ENCODE measurements at places on chromosomes 5 and 9. TPM values are rescaled to one million over a fixed set of nuclear protein-coding genes. Genes with fewer than 3 reads are reported as not detected.

The ARHGEF28 gene
- 35.2 TPM for total RNA-seq

The ZMYND19 gene
- total RNA-seq = 23.9 TPM

The SMIM27 gene
- 11.5 TPM for total RNA-seq

The PCDHA4 gene
- not detected for total RNA-seq

The EFNA5 gene
- 50.2 TPM for total RNA-seq

The LRRC19 gene
- total RNA-seq = not detected

The CDC25C gene
- total RNA-seq = 21.5 TPM

The TICAM2 gene
- not detected for total RNA-seq

The SPINK1 gene
- not detected for total RNA-seq

The PHAX gene
- 46.8 TPM for total RNA-seq

The DMGDH gene
- not detected for total RNA-seq

The GABRA1 gene
- not detected for total RNA-seq

The SH3RF2 gene
- total RNA-seq = 10.6 TPM

Measured in NCI-H460 (cell line).